Muscle of leg (tissue), 16 donors: ENCODE measurements at places on chromosomes 5 and 9. TPM values are rescaled to one million over a fixed set of nuclear protein-coding genes. Genes with fewer than 3 reads are reported as not detected.

Gene UAP1L1
- 3.1 TPM for total RNA-seq

Gene LCN1
- total RNA-seq, result not detected

Gene RAB3C
- total RNA-seq, result 0.13 TPM

Gene OR13C9
- total RNA-seq, result 0.09 TPM

Gene CCNJL
- total RNA-seq, result 3.8 TPM

Gene ZNF658
- 9.2 TPM for total RNA-seq

Gene HSD17B4
- total RNA-seq, result 86.9 TPM

- DNase-seq, result peak; percentile 4
Measured at GRCh38 chr5:98839469-98840383, 66.3 kb downstream of the RGMB start.

DNA sequence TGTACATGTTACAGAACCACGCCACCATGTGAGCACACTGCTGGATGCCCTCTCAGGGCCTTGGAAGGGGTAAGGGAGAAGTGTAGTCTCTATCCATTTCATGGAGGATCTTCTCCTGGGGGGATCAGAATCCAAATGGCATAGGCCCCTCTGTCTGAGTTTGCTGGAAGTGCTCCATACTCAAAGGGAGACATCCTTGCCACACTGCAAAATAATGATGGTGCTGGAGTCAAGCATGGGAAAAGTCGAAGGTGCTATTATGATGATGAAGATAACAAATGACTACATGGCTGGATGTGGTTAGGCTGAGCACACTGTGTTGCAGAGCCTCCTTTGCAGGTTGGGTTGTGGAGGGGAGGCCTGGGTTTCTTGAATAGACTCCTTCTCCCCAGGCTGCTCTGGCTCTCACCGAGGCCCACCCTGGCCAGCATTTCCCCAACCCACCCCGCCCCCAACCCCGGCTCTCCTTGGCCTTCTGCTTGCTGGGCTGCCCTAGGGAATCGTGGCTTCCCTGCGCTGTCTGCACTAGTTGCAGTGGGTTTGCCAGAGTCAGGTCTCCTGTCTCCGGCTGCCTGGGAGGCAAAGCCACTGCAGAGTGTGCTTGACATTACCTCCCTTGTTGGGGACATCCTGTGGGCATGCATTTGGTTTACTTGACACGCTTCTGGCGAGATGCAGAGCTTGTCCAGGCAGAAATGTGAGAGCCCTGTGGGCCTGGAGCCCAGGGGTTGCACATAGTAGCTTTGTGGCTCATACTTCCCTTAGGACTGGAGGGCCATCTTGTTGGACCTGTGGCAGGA lies 3.0 kb downstream of the MVB12B start:
- DNase-seq, result peak; percentile 26

- no peak for DNase-seq
Measured at GRCh38 chr5:69134126-69134525, 32.8 kb upstream of the CCNB1 start.

DNA sequence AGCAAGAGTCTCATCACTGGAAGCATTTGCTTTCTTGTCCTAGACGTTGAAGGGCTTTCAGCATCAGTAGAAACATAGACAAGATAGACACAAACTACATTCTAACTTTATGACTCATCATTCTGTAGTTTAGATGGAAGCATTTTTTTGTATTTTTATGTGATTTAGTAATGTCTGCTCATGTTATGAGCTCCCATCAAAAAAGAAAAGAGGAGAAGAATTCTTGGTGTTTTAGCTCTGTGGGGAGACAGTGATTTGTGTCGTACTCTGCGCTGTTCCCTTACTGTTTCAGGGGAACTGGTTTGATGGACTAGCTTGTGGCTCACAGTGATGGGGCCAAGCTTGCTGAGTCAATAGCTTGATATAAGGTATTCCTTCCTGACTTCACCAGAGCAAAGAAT lies 159.2 kb upstream of the WWC1 start:
- no peak for DNase-seq

- no peak for DNase-seq
Measured at GRCh38 chr5:158925314-158925713, 174.4 kb downstream of the EBF1 start.

DNA sequence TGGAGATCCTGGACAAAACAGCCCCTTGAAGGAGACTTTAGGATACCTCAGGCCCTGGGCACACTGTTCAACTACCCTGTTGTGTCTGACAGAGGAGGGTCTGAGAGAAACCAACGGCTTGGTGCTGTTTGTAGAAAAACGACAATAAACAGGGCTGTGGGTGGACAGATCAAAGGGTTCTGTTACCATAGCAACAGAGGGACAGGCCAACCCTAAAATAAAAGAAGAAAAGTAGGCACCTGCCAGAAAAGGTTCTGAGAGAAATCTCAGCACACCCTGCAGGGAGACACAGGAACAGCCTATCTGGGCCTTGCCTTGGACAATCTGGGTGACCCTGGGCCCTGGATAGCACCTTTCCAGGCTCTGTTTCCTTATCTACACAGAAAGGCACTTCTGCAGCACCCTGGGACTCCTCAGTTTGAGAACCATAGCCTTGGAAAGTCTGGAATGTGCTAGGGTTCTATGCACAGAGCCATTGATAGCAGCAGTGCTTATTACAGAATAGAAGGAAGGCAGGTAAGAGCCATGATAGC lies 104.8 kb upstream of the TBC1D2 start:
- DNase-seq, result no peak

DNA sequence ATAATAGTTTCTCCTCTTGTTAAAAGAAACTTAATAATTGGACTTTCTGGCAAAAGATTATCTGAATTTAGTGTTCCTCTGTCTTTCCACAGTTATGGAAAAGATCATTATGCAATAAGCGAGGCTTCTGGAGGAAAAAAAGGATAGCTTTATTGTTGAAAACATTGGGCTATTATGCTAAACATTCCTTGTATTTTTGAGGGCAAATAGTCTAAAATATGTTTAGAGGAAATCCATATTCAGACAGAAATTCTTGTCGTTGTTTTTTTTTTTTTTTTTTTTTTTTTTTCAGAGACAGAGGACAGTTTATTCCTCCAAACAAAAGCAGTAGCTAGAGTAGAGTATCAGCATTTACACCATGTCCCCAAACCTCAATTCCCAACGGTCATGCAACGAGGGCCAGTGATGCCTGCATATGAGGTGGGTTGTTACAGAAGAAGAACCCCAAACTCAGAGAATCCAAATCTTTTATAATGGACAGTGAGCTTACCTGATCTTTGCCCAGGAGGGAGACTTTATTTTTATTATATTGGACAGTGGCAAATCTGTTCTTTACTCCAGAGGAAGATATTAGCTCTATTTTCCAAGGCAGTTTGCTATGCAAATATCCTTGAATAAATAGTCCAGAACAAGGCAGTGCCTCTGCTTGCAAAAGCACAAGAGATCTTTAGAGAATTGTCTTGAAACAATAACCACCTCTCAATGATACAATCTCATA lies 48.4 kb upstream of the CDK5RAP2 start:
- DNase-seq, result no peak

DNA sequence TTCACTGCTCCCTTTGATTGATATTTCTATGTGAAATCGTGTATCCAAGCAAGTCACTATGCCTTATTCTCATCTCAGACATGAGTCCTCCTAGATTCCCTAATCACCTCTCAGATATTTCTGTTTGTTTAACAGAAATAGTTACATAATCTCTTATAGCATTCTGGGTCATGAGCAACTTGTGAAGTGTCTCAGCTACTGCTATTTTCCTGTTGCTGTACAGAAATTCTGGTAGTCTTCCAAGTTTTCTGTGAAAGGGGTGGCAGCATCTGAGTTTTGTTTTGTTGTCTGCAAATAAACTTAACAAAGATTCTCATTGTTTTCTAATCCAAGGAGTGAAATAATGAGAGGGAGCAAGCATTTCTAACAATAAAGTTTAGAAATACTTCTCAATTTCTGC lies 256.9 kb upstream of the ST8SIA4 start:
- peak; percentile 24 for DNase-seq

GRCh38 chr5:172645271-172646055 lies 4.4 kb downstream of the NEURL1B start:
- no peak for DNase-seq

DNA sequence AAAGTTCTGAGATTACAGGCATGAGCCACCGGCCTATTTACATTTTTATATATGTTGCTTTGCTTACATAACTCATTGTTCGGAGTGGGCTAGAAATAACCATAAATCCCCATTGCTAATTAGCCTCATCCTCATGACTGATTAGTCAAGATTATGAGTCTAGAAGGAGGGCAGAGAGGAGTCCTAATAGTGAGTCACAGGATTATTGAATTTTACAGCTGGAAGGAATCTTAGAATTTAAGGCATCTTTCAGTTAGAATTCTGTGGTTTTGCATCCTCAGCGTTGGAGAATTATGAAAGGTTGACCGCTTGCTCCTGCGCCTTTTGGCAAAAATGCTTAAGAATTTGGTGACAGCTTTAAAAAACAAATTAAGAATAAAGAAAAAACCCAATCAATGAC lies 2.6 kb upstream of the PBX3 start:
- no peak for DNase-seq

GRCh38 chr5:177301503-177302165 lies 1.9 kb downstream of the RAB24 start:
- DNase-seq, result peak; percentile 40
